NCI-H2227 treated with DMSO at 0.1 percent for 48 hours (cell line): ENCODE measurements at places on chromosomes 5 and 9.

DNA sequence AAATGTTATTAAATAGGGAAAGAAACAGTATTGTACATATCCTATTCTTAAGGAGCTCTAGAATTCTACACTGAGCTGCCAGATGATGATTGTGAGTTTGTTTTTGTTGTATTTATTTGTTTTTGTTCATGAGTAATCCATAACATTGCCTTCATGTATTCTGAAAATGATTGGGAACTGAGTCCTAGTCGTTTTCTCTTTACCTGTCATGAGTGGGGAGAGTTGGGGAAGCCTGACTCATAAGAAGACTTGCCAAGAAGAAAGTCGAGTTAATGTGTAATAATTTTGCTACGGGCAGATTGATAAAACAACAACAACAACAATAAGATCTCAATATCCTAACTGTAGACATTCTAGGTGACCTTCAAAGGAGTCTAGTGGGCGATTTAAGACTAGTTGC is 103.8 kb downstream of the ANKRD55 start:
- DNase-seq, result no peak

DNA sequence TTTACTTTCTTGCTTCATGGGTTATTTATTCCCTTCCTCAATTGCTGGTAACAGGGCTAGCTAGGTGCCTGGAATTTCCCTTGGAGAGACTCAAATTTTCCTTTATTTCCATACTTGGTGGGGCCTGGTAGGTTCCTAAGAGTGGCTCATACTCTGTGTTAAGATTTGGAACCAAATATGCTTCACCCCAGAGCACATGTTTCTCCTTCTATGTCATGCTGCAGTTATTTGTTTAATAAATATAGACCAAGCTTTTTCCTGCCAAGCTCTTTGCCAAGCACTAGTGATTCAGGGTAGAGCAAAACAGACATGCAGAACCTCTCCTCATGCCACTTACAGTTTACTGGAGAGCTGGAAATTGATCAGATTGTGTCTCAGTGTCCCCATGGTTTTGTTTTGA is 290.3 kb upstream of the SGCD start:
- DNase-seq, result no peak

GRCh38 chr5:38745836-38746732 is 99.7 kb upstream of the OSMR start:
- no peak for DNase-seq

DNA sequence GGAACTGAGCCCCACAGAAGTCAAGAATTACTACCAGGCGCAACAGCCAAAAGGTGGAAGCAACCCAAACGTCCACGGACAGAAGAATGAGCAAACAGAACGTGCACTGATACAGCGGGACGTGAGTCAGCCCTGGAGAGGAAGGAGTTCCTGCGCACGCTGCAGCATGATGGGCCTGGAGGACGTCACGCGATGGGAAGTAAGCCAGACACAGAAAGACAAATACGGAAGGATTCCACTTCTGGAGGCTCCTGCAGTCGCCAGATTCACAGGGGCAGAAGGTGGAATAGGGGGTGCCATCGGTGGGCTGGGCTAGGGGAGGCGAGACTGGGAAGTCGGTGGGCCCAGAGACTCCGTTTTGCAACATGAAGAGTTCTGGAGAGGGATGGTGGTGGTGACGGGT is 80.3 kb upstream of the PHYKPL start:
- DNase-seq, result no peak

DNA sequence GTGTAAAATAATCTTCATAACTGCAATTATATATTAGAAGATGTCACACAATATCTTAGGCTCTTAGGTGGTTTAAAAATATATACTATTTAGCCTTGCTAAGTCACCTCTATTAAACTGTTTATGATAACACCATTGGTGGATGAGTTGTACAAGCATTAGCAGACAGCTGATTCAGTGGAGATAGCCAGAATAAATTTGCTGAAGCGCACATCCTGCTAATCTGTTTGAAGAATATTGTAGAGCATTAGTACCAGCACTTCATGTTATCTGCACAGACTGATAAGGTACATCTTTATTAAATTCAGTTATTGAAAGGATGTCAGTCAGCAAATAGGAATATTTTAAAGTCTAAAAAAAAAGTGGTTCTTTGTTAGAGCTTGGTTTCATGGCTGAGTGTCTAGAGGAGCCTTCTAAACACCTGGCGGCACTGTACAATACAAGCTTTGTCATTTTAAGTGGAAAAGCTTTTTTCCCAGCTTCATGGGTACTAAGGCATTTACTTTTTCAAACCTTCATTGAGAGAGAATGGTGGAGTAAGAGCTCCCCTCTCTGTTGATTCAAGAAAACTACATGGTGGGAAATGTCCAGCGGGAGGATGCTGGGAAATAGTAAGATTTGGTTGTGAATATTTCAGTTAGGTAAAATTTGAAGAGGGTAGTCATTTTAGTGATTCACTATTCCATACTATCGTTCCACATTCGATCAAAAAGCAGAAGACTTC is 275.1 kb downstream of the SLF1 start:
- DNase-seq, result no peak

DNA sequence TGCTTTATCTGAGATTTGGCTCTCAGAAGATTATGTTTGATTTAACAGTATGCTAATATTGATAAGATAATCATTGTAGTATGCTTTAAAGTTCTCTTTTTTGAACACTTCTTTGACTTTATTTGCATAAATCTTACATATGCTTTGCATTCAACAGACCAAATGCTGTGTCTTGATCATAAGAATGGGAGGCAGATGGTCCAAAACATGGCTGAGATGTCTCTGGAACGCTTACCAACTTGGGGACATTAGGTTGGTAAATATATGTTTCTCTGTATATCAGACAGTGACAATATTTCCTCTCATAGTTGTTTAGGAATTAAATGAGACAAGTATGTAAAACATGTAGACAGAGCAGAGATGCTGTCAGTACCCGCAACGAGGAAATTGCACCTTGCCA is 197.9 kb upstream of the CTNND2 start:
- no peak for DNase-seq

DNA sequence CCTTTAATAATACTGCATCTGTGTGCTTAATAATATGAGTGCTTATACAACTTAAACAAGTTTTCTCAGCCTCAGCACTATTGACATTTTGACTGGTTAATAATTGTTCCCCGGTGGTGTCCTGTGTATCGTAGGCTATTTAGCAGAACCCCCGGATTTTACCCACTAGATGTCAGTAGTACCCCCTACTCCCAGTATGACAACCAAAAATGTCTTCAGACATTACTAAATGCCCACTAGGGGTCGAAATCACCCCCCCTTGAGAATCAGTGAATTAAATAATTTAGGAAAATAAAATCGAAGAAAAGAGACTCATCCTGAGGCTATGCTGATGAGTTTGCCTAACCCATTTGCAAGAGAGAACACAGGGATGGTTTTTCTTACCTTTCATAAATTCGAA is 166.3 kb downstream of the ATP10B start:
- no peak for DNase-seq

DNA sequence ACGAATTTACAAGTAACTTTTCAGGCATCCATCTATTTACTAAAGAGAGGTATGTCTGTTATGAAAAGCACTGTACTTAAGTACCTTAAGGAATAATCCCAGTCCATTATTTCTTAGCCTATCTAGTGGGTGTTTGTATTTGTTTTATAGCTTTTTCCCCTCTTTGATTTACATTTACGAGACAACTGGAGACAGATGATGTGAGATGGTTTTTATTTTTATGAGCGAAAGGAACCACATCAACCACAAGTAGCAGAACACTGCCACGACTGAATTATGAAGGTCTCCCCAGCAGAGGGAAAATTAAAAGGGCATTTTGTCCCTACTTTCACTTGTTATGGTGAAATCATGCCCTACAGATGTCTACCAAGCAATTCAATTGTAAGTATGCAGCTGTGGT is 357.8 kb downstream of the NFIB start:
- no peak for DNase-seq

- no peak for DNase-seq
Observed at GRCh38 chr9:134054891-134055811, 12.7 kb downstream of the BRD3 start.

DNA sequence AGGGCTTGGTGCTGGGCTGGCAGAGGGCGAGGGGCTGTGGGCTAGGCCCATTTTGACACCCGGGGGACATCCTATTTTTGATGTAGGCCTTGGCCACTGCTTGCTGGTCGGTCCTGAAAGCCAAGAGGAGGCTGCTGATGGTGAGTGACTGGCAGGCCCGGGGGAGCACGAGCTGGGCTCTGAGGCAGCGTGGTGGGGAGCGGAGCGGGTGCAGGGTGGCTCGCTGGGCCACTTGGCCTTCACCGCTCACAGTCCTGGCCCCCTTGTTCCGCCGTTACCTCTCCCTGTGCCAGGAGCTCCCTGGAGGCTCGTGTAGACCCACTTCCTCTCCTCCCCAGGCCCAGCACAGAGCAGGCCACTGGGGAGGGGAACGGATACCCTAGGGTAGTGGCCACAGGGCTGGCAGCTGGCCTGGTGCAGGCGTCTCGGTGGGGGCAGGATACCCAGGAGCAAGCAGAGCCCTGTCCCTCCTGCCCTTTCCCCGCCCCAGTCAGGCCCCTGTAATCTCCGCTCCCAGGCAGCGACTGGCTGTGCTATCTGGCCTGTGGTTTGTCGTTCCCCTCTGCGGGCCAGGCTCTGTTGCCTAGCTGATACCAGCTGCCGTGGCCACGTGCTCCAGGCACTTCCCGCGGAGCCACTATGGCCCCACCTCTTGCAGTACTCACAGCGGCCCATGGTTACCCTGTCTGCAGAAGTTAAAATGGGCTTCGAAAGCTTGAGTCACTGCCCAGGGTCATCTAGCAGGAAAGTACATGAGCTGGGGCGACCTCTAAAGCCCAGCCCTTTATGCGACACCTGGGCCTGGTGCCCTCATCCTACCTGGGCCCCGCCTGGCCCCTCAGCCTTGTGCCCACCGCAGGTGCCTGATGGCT is 11.7 kb upstream of the DOLPP1 start:
- no peak for DNase-seq

DNA sequence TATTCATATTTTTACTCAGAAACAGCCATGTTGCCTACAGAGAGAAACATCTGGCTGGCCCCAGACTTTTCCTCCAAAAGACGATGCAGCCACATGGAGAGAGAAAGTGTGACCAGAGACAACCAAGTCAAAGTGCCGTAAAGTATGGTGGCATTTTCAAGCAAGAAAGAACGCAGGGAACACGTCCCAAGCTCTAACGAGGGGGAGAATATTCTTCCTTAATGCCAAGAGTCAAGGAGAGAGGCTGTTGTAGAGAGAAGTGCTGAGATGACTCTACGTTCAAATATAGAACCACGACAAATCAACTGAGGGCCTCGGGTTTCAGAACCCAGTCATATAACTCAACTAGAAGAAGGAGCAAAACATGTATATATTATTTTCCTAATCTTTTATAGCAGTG is 55.9 kb downstream of the FNBP1 start:
- no peak for DNase-seq

- DNase-seq, result peak; percentile 5
Observed at GRCh38 chr5:133825631-133826289, 142.7 kb downstream of the C5orf15 start.

DNA sequence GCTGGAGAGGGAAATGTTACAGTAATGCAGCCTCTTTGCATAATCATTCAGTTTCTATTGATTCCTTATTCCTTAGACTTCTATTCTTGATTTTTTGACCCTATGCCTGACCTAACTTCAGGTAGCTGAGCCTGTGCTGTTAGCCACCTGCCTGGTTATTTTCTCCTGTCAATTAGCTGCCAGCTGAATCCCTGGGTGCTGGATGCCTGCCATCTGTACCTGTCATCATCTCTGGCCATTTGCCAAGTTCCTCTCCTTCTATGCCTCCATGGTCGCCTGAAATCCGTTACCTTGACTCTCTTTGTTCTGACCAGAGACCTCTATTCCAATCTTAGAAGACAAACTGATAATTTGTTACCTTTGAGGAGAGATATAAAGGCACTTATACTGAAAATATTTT is 178.3 kb downstream of the CAVIN4 start:
- DNase-seq, result no peak

DNA sequence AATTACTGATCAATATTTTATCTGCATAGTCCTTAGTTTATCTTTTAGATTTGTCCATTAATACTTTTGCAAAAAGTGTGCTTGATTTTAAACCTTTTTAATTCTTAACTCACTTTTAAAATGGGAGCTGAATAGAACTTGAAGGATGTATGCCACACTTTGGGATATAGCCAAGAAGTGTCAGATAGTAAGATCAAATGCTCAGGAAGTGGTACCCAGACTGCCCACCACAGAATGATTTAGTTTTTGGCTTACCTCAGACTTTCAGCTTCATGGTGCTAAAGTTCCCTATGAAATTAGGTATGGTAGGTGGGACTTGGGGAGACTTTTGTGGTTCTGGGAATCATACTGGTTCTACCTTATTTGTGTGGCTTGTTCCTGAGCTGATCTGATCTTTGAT is 14.7 kb downstream of the FOCAD start:
- DNase-seq, result no peak

DNA sequence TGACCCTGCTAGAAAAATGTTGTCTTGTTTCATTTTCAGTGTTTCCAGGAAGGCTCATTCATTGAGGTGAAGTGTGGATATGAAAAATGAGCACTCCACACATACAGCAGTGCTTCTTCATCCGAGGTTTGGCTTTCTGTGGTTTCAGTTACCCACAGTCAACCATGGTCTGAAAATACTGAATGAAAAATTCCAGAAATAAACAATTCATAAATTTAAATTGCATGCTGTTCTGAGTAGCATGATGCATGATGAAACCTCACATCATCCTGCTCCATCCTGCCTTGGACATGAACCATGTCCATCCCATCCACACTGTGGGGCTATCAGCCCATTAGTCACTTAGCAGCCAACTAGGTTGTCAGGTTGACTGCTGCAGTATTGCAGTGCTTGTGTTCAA is 10.4 kb upstream of the SLC45A2 start:
- DNase-seq, result no peak

- no peak for DNase-seq
Observed at GRCh38 chr9:114941376-114941775, 11.0 kb upstream of the TNFSF8 start.

- DNase-seq, result no peak
Observed at GRCh38 chr9:105138306-105138801, 106.1 kb upstream of the SLC44A1 start.

GRCh38 chr5:78997090-78997489 is 12.0 kb upstream of the ARSB start:
- DNase-seq, result no peak

GRCh38 chr9:34546834-34547827 is 24.3 kb upstream of the ENHO start:
- DNase-seq, result no peak

DNA sequence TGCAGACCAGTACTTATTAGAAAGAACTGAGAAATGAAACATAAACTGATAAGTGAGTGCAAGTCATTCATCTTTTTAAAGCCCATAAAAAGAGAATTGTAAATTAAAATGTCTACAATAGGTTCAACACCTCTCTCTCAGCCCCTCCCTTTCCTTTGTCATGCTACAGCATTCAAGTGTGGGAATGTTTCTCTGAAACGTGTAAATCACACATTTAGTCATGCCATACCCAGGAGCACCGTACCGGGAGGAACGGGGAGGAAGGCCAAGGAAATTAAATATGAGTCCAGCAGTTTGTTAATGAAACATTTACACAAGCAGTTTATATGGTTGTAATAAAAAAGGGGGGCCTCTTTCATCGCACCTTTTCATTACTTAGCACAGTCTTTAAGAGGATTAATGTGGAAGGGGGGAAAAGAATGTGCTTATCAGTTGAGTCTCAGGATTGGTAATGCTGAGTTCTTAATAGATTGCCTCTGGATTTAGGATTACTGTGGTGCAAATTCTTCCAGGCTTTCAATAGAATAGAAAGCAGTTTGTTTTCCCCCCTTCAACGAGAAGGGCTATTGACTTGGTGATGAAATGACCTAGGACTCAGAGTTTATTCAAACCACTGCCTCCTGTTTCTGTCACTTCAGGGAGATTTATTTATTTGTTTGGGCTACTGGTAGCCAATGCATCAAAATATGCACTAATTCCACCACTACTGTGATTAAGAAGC is 176.0 kb upstream of the ZNF608 start:
- DNase-seq, result no peak
